NCI-H2081 (cell line): ENCODE measurements at places on chromosomes 16 and 17.

GRCh38 chr17:31216031-31216751 is 80.8 kb downstream of the OMG start:
- DNase-seq = peak; percentile 23

- no peak for DNase-seq
Observed at GRCh38 chr16:84943620-84944019, 67.7 kb downstream of the ZDHHC7 start.

GRCh38 chr17:82883419-82884031 is 43.7 kb upstream of the ZNF750 start:
- no peak for DNase-seq

DNA sequence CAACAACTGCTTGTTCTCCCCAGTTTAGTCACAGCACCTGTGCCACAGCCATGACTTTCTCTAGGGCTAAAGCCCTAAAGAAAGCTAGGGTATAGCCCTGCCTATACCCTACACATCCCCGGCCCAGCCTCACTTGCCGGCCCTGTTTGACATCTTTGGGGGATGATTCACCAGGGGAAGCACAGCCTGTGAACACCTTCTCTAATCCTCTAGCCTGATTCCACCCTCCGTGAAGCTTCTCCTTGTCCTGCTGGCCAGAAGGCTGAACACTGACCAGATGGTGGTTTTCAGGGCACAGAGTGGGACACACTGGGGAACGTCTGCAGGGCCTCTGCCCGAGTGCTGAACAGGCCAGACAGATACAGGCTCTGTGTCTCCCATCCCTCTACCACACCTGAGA is 6.0 kb downstream of the CLEC16A start:
- no peak for DNase-seq

DNA sequence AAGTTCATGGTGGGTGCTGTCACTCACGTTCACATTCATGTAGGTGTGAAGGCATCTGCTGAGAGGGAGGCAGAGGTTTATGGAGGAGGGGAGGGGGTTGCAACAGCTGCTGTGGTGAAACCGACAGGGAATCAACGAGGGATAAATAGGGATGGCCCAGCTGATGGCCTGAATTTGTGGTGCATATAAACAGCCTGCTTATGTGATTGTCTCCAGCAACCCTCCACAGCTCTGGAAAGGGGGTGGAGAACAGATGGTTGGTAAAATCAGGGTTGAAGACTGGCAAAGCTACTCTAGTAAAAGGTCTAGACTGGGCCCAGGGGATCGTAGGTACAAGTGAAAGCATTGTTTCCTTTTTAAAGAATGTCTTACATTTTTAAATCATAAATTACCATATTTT is 53.7 kb downstream of the IQCK start:
- DNase-seq = no peak

DNA sequence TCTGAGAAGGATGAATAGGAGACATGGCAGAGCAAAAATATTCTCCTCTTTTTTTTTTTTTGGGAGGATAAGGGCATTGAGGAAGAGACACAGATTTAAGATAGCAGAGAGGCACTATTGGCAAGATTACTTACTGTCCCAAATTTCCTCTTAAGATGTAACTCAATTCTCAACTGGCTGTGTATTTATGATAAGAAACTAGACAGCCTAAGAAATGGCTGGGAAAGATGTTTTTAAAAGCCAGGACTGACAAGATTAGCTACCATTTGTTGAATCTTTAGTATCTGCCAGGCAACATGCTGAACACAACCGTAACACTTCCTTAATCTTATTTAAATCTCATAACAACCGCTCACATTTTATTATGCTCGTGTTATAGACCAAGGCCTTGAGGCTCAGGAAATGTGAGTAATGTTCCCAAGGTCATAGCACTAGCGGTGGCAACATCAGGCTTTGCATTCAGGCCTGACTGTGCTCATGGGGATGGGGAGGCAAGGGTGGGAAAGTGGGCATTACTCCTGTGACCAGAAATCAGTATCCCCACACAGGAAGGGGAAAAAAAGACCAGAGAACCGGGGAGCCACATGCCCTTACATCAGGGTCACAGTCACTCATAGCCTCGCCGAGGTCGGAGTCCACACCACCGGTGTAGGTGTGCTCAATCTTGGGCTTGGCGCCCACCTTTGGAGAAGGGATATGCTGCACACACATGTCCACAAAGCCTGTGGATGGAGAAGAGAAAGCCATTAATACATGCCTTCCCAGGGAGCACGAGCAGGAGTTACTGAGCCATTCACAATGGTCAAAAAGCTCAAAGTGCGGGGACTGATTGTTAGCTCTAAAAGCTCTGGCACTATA is 15.6 kb downstream of the HIGD1B start:
- no peak for DNase-seq

DNA sequence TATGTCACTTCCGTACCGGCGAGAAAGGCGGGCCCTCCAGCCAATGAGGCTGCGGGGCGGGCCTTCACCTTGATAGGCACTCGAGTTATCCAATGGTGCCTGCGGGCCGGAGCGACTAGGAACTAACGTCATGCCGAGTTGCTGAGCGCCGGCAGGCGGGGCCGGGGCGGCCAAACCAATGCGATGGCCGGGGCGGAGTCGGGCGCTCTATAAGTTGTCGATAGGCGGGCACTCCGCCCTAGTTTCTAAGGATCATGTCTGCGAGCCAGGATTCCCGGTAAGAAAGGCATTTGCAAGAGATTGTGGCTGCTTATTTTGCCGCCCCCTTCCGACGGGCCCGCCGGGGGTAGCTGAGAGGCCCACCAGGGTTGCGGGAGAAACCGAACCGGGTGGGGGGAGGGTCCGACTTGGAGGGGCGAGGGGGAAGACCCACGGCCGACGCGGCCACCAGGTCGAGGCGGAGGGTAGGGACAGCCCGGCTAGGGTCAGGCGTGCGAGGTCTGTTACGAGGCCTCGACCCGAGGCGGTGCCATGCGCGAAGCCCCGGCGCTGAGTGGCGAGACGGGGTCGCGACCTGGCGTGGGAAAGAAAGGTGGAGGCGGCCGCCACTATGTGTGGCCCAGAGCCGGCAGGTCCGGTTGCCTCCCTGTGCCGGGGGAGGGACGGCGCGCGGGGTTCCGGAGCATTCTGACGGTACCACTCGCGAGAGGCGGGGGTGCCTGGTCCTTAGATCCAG is 6.7 kb upstream of the CD68 start:
- DNase-seq = peak; percentile 93

GRCh38 chr17:50682938-50683337 is 24.8 kb downstream of the ANKRD40 start:
- no peak for DNase-seq

- no peak for DNase-seq
Observed at GRCh38 chr16:30526137-30526822, at the start of gene ZNF768. TSS of gene ZNF768 (minus strand) at chr16:30526566. CDS start at chr16:30526413, 153 bp downstream.

DNA sequence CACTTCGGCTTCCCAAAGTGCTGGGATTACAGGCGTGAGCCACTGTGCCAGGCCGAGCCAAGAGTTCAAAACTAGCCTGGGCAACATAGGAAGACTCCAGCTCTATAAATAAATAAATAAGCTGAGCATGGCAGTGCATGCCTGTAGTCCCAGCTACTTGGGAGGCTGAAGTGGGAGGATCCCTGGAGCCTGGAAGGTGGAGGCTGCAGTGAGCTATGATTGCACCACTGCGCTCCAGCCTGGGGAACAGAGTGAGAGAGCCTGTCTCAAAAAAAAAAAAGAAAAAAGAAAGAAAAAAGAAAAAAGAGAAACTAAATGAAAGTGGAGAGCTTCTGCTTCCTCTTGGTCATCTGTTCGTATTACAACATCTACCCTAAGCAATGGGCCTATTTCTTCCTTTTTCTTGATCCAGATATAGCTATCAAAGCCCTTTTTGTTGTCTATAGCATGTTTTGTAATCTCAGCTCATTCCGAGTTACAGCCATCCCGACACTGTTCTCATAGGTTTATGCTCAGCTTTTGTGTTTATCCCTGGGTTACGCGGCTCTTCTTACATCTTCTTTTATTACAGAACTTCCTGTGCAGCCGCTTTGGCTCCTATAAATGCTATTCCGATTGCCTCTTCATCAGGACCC is 14.1 kb upstream of the MAPK3 start:
- DNase-seq = no peak

DNA sequence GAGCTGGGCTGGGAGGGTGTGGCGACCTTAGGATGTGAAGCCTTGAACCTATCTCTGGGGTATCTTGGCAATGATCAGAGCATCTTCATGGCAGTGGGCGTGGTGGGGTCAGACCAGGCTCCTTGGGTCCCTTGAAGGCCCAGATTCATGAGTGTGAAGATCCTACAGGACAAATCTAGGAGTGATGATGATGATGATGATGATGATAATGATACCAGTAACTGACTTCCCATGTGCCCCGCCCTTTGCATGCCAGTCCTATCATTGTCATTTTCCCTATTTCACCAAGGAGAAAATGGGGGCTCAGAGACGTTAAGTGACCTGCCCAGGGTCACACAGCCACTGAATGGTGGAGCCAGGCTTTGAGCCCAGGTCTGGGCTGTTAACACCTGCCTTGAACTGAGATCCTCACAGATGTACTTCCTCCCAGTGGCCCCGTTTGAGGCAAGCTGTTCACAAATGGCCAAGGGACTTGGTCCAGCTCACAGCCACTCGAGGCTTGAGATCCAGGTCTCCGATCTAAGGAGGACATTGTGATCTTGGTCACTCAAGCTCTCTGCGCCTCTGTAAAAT is 13.4 kb downstream of the SLC12A3 start:
- DNase-seq = no peak

GRCh38 chr17:4156750-4157381 is 13.9 kb downstream of the CYB5D2 start:
- no peak for DNase-seq

DNA sequence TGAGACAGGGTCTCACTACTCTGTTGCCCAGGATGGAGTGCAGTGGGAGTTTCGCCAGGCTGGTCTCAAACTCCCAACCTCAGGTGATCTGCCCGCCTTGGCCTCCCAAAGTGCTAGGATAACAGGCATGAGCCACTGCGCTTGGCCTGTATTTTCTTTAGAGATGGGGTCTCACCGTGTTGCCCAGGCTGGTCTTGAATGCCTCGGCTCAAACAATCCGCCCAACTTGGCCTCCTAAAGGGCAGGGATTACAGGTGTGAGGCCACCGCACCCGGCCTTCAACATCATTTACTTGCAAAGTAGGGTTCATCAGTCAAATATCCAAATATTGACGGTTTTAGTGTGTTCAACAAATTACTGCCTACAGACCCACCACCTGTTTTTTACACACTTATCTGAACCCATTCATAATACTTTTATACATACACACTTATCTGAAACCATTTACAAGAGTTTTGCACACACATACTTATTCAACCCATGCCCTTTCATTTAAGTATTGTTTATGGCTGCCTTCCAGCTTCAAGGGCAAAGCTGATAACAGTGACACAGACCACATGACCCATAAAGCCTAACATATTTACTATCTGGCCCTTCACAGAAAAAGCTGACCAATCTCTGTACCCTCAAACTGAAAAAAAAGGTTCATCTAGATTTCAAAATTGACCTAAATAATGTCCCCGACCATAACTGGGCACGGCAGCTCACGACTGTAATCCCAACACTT is 11.9 kb downstream of the TMEM170A start:
- no peak for DNase-seq

DNA sequence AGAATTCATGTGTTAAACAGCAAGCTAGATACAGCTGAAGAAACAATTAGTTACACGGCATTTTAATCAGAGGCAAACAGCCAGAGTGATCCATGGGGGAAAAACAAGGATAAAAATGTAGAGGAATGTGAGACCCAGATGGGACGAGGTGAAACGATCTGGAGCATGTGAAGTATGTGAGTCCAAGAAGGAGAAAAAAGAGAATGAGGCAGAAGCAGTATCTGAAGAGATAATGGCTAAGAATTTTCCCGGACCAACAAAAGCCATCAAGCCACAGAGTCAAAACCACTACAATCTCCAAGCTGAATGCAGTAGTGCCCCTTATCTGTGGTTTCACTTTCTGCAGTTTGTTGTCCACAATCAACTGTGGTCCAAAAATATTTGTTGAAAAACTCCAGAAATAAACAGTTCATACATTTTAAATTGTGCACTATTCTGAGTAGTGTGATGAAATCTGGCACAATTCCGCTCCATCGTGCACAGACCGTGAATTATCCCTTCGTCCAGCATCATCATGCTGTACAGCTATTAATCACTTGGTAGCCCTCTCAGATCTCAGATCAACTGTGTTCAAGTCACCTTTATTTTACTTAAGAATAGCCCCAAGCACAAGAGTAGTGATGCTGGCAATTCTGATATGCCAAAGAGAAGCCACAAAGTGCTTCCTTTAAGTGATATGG is 18.8 kb downstream of the MYH10 start:
- no peak for DNase-seq
